ENCODE measurements at places on chromosomes 7 and 10.

DNA sequence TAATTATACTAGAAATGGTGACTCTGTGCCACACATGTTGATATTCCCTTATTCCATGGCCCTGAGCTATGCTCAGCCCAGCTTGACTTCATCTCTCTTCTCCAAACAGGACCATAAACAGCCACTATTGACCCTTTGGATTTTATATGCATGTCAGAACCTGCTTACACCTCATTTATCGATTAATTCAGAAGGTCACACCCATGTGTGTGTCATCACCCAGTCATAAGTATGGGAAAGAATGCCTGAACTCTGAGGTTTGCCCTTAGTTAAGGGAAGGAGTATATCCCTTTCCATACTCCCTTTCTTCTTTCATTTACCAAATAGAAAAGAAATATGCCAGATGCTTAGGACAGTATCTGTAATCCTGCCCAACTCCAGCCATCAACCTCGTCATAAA is 602.3 kb downstream of the SORCS3 start:
- DNase-seq = no peak

DNA sequence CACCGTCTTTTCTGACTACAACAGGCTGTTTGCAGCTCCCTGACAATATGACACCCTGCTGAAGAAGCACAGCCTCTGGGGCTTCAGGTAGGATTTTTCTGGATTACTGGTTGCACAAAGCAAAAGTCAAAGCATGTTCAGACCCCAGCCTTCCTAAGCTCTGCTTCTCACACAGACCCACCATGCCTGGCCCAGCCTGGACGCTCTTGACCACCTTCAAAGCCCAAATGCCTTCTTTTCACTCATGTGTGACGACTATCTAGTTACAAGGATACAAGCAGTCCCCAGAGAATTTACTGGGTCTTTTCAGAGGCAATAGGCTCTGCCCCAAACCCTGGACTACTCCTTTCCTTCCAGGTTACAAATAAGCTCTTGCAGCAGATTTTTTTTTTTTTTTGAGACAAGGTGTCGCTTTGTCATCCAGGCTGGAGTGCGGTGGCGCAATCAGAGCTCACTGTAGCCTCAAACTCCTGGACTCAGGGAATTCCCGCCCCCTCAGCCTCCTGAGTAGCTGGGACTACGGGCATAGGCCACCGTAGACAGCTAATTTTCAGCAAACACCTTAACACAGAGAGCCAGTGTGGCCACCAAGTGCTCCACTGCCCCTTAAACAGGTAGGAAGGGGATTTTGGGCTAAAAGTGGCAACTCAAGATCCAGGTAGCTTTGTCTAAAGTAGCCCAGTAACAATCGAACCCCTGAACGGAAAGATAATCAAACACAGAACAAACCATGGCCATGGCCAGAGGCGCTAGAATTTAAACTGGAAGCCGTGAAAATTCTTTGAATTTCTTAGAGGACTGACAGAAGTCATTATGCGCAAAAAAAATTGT is 16.2 kb downstream of the SVIL start:
- no peak for DNase-seq

GRCh38 chr7:73941836-73942551 is 81.0 kb downstream of the TMEM270 start:
- DNase-seq = no peak

DNA sequence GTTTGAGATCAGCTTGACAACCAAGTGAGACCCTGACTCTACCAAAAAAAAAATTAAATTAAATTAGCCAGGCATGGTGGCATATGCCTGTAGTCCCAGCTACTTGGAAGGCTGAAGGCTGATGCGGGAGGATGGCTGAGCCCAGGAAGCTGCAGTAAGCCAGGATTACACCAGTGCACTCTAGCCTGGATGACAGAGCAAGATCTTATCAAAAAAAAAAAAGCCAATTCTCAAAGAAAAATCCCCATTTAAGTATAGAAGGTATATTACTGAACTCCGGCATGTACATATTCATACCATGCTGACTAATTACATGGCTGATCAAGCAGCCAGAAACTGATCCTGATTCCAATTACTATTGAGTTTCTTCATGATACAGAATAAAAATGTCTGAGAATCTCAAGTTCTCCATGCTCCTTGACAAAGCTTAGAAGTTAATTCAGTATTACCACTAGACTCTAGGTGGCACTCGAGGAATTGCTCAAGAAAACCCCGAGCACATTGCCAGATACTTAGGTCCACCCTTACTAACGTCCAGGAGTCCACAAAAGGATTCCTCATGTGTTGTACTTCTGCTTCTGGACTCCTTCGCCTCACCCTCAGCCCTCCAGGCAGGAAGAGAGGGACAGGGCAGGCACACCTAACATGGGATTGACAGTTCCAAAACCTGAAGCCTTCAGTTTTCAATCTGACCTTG is 148.9 kb downstream of the PARD3 start:
- DNase-seq = no peak

DNA sequence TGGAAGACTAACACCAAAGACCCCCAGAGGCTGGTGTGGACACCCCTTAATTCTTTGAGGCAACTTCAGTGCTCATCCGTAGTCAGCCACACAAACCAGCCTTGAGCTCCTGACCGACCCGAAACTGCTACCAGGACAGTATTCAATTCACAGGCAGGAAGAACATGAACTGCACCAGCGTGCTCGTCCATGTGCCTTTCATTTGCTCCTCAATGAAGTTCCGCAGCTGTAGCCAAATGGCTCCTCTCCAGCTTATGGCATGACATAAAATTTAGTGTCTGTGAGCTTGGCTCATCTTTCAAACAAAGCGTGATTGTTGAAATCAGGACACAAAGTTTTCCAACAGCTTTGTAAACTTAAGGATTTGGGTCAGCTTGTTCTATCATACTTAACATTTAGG is 144.1 kb upstream of the FAM171A1 start:
- no peak for DNase-seq

DNA sequence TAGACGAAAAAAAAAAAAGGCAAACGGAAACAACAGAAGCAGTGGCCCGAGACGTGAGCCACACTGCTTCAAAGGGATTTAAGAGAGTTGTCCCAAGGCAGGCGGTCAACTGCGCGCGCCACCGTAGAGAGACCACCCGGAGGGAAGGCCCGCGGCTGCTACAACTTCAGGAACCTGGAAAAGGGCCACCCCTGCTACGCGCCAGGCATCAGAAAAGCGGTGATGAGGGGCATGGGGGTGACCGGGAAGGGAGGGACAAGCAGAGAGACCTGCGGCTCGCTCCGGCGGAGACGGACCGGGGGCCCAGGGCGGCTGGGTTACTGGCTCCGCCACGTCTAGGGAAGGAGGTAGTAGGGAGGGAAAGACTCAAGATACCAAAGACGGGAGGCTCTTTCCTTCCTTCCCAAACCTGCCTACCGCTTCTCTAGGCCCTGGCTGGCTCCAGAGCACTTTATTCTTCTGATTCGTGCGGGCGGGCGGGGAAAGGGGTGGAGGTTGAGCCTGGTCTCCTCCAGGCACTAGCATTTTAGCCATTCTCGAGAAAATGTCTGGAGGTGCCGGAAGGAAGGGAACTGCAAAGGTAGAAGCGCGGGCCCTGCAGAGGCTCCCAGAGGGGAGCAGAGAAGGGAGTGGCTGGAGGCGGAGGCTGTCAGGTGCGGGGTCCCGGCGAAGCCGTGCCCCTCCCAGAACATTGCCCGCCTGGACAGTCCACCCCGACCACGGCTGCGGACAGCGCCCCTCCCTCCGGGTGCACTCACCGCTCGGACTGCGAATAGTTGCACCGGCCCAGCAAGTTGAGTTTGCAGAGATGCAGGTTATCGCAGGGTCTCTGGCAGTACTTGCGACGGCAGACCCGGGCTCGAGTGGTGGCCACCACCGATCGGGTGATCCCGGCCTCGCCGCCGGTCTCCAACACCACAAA is 993 bp downstream of the ZC3HAV1 start:
- no peak for DNase-seq

DNA sequence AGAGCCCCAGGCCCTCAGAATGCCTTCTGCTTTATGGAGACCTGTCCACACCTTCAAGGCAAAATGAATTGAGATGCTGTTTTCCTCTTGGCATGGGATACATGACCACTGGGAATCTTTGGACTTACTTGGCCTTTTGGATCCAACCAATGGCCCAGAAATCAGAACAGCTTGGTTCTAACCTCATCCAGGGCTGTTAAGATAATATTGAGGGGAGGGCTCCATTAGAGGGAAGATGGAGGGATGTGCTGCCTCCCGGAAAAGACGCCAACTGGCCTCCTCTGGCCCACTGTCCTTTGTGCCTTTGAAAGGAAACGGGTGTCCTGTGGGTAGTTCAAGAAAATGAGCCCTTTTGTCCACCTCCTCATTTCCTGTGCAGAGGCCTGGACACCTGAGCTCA is 530.9 kb downstream of the KCNMA1 start:
- DNase-seq = no peak

- DNase-seq = peak; percentile 61
Observed at GRCh38 chr7:7639847-7640220, 718 bp upstream of the UMAD1 start.

DNA sequence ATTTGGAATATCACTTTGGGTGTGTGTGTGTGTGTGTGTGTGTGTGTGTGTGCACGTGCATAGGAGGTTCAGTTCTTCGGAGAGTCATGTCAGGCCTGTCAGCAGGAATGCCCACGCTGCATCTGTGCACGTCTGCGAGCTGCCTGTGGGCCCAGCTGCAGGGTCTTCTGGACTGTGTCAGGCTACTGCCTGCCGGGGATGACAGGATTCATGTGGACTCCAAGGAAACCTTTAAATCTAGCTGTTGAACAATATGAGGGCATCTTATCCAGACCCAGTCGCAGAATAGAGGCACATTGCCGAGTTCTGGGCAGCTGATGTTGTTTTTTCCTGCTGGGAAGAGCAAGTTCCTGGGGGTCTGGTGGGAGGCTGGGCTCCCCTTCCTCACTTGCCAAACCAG is 19.0 kb downstream of the AQP1 start:
- DNase-seq = no peak

- no peak for DNase-seq
Observed at GRCh38 chr7:79523436-79523835, 70.0 kb upstream of the MAGI2 start.
